ENCODE measurements at places on chromosomes 7 and 10.
A peak's percentile ranks its signal among the peaks of the same experiment; 100 is the strongest.

DNA sequence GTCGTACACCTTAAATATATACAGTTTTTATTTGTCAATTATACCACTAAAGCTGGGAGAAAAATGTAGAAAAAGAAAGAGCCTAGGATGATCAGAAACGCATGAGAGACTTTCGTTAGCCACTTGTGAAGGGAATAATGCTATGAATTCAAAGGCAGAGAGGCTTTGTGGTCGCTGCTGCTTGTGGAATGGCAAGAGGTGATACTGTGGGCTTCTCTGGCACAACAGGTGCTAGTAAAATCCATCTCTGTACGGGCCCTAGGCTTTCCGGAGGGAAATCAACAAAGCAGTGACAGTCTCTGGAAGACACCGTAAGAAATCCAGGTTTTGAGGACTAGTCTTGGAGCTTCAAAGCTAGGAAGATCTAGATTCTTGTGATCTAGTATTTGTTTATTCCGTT is 52.6 kb downstream of the LRRC72 start:
- no peak for DNase-seq

DNA sequence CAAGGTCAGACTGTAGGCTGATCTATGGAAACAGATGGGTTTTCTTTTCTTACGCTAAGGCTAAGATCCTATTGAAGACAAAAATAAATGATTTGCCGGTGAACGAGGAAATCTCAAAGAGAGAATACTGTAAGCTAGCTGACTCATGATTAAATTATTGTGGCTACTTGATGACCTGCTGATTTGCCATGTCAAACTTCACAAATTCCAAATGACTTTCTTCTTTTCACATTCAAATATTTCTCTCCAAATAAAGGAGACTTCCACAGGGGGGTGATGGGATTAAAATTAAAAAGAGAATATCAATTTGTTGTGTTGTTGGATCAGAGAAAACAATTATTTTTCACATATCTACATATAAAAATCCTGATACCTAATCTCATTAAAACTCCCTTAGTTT is 860.6 kb upstream of the ZWINT start:
- no peak for DNase-seq

DNA sequence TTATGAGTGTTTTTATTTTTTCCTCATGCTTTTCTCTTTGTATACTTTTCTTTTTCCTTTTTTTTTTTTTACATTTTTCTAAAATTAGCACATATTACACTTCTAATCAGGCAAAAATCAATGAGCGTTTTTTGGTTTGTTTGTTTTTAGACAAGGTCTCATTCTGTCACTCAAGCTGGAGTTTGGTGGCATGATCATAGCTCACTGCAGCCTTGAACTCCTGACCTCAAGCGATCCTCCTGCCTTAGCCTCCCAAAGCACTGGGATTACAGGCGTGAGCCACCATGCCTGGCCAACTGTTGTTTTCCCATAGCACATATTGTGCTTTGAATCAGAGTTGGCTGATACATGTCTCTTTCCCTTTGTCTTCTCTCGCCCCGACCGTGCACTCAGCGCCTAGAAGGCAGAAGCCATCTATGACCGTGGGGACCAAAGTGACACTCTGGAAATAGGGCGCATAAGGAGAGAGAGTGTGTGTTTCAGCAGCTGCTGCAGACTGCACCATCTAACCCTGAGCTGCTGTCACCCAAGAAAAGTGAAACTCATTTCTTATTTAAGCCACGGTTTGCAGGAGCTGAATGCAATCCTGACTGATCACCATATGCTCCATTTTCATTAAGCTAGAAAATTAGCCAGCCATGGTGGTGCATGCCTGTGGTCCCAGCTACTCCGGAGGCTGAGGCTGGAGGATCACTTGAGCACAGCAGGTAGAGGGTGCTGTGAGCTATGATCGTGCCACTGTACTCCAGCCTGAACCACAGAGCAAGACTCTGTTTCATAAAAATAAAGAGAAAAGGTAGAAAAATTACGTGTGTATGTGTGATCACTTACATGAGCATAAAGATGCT is 41.4 kb upstream of the GTF2I start:
- no peak for DNase-seq

DNA sequence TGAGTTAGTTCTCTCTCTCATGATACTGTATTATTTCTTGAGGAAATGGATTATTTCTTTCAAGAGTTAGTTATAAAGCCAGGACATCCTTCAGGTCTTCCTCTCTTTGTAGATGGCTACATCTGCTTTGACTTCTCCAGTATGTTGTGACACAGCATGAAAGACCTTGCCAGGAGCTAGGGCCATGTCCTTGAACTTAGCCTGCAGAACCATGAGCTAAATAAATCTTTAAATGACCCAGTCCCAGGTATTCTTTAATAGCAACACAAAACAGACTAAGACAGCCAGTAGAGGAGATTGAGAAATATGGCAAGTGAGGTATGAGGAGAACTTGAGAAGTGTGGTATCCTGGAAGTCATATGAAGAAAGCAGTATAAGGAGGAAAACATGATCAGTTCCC is 214.9 kb upstream of the PPP1R3A start:
- DNase-seq: no peak

DNA sequence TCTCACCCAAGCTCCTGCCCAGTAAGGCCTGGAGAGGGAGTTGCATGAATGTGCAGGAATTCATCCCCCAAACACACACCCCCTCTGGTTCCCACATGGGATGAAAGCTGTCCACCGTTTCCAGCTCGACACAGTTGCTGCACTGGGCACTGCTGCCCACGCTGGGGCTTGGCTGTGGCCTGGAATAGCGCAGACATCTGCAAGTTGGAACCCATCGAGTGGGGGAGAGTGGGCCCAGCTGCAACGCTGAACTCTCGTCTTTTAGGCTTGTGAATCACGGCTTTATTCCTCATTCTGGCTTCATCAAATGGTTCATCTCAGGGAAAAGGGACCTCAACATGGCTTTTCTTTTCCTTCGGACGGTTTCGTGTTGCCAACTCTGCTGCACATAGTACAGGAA is 264.7 kb downstream of the DNAJB6 start:
- DNase-seq: no peak

- DNase-seq: no peak
Measured at GRCh38 chr7:155336812-155337602, 39.3 kb downstream of the INSIG1 start.

DNA sequence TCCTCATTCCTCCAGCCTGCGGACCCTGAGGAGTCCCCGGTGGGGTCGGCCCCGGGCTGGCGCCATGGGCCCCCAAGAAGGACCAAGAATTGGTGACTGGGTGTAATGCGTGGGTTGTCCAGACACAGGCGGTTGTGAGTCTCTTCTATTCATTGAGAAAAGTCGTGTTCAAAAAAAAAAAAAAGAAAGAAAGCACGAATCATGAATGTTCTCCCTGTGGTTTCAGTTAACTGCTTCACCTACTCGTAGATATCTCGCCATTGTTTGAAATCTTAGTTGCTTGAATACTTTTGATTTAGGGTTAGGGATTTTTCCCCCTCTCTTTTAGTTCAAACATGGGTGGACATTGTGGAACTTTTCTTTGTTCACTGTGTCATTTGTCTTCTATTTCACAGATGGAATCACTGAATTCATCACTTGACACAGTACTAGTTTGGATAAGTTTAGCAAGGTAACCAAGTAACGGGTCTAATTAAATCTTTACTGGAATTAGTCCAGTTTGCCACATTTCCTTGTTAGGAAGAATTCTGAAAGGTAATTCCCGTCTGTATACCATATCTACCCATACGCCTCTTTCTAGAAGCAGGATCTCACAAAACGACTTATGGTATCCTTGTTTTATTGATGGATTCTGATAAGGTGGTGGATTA is 775 bp downstream of the STARD3NL start:
- peak; percentile 11 for DNase-seq

DNA sequence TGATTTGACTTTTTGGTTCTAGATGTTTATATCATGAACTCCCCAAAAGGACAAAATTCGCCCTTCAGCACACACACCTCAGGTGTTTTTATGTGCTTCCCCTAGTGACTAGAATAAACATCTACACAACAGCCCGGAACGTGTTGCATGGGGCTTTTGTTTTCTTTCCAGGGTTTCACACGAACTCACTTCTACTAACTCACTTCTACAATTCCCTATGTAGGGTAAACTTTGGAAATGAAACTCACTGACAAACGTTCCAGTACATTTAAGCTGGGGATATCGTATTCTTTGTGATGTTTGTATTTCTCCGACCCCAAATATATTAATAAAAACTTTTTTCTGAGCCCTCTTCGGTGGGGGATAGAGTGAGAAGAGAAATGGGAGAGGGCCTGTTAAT is 1.4 kb downstream of the TRA2A start:
- no peak for DNase-seq

GRCh38 chr7:47817917-47818316 is 130.3 kb downstream of the PKD1L1 start:
- no peak for DNase-seq

- no peak for DNase-seq
Measured at GRCh38 chr10:80491251-80492102, 37.4 kb downstream of the TSPAN14 start.

GRCh38 chr10:59381687-59382086 is 19.3 kb upstream of the FAM13C start:
- no peak for DNase-seq
